ENCODE measurements at places on chromosomes 3 and 15. TPM values are rescaled to one million over a fixed set of nuclear protein-coding genes. Genes with fewer than 3 reads are reported as not detected.
A peak's percentile ranks its signal among the peaks of the same experiment; 100 is the strongest.

The ADIPOQ gene
- polyA plus RNA-seq, result 1.5 TPM

The MEGF11 gene
- 18.7 TPM for polyA plus RNA-seq

The TM6SF1 gene
- 9.7 TPM for polyA plus RNA-seq

The HIGD2B gene
- 10.2 TPM for polyA plus RNA-seq

The CLK3 gene
- polyA plus RNA-seq, result 137 TPM

The ACAN gene
- 2.4 TPM for polyA plus RNA-seq

The C15orf40 gene
- 55.2 TPM for polyA plus RNA-seq

The NEO1 gene
- polyA plus RNA-seq, result 50.2 TPM

The LTK gene
- polyA plus RNA-seq, result 2.9 TPM

The IL12A gene
- 0.57 TPM for polyA plus RNA-seq

The DAZL gene
- polyA plus RNA-seq, result 124 TPM

The DLEC1 gene
- 36.9 TPM for polyA plus RNA-seq

The TNFSF10 gene
- 10.0 TPM for polyA plus RNA-seq

The SH2D7 gene
- polyA plus RNA-seq, result 5.0 TPM

The ZNF501 gene
- 9.2 TPM for polyA plus RNA-seq

DNA sequence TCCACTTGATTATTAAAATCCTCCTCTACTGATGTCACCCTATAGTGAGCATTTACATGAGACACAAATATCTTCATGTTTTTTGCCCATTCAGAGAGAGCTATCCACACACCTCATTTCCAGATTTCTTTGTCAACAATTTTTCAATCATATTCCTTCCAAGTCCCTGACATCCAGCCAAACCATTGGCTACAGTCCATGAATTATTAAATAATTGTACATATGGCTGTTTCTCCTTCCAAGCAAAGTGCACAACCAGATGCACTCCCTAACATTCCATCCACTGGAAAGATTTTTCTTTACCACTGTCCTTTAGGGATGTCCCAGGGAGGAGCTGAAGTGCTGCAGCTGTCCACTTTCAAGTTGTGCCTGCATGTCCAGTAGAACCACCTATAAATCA is 328.0 kb upstream of the MDFIC2 start:
- no peaks in the 10 kb centered on the region for H3K27me3 ChIP-seq
- no peaks in the 10 kb centered on the region for H3K36me3 ChIP-seq
- H3K4me1 ChIP-seq, result no peaks in the 10 kb centered on the region
- H3K4me3 ChIP-seq, result no peak overlapping the region
- no peak overlapping the region for H3K27ac ChIP-seq

DNA sequence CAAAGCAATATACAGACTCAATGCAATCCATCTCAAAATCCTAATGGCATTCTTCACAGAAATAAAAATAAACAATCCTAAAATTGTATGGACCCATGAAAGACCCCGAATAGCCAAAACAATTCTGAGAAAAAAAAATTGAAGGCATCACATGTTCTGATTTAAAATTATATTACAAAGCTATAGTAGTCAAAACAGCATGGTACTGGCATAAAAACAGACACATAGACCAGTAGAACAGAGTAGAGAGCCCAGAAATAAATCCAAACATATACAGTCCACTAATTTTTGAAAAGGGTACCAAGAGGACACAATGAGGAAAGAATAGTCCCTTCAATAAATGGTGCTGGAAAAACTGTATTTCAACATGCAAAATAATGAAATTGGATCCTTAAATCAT is 70.4 kb upstream of the THRB start:
- no peaks in the 10 kb centered on the region for H3K4me1 ChIP-seq
- H3K27ac ChIP-seq, result no peak overlapping the region
- H3K27me3 ChIP-seq, result no peaks in the 10 kb centered on the region
- H3K4me3 ChIP-seq, result no peak overlapping the region

DNA sequence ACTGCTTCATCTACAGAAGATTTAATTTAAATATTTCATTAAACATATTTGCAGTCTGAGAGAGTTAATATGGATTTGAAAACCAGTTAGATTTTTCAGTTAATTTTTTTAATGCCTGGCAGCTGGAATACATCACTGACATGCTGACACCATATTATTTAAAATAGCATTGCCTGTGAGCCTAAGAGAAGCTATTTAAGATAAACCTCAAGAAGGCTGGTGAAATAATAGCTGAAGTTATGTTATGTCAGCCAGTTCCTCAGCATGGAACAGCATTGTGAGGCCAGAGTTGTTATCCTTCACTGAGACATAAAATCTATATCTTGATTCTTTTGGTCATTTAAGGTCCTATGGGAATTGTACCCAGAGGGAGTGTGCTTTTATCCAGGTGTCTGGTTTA is 705.2 kb downstream of the NAALADL2 start:
- no peaks in the 10 kb centered on the region for H3K36me3 ChIP-seq
- no peaks in the 10 kb centered on the region for H3K27me3 ChIP-seq
- DNase-seq, result no peak
- no peaks in the 10 kb centered on the region for H3K4me1 ChIP-seq

- no peak overlapping the region for H3K4me3 ChIP-seq
- H3K27me3 ChIP-seq, result no peaks in the 10 kb centered on the region
- H3K36me3 ChIP-seq, result no peaks in the 10 kb centered on the region
- DNase-seq, result no peak
These were observed 70.9 kb upstream of the ARNT2 start for GRCh38 chr15:80333261-80333660.

- no peak overlapping the region for H3K4me3 ChIP-seq
- H3K27me3 ChIP-seq, result no peaks in the 10 kb centered on the region
- H3K36me3 ChIP-seq, result no peaks in the 10 kb centered on the region
- no peak overlapping the region for H3K27ac ChIP-seq
- H3K4me1 ChIP-seq, result no peaks in the 10 kb centered on the region
These were observed 47.9 kb downstream of the TM2D3 start for GRCh38 chr15:101604124-101604874.

GRCh38 chr15:70259028-70259424 is 161.3 kb upstream of the TLE3 start:
- H3K4me1 ChIP-seq, result peaks cover 14% of the 10 kb centered on the region
- no peaks in the 10 kb centered on the region for H3K27me3 ChIP-seq
- H3K4me3 ChIP-seq, result no peak overlapping the region
- no peaks in the 10 kb centered on the region for H3K36me3 ChIP-seq
- peak; percentile 82 for DNase-seq
- H3K27ac ChIP-seq, result no peak overlapping the region

- no peak overlapping the region for H3K4me3 ChIP-seq
- DNase-seq, result no peak
- H3K27ac ChIP-seq, result no peak overlapping the region
- no peaks in the 10 kb centered on the region for H3K27me3 ChIP-seq
These were observed 67.7 kb downstream of the IFT80 start for GRCh38 chr3:160331127-160331937.

- H3K36me3 ChIP-seq, result no peaks in the 10 kb centered on the region
- no peaks in the 10 kb centered on the region for H3K27me3 ChIP-seq
- no peaks in the 10 kb centered on the region for H3K4me1 ChIP-seq
- no peak overlapping the region for H3K4me3 ChIP-seq
- no peak for DNase-seq
These were observed 34.3 kb upstream of the VIPR1 start for GRCh38 chr3:42468111-42468510.

GRCh38 chr3:125957674-125958510 is 11.1 kb upstream of the ROPN1B start:
- no peak overlapping the region for H3K27ac ChIP-seq
- peak; percentile 45 for DNase-seq
- H3K4me3 ChIP-seq, result peak overlapping the region; percentile 52

DNA sequence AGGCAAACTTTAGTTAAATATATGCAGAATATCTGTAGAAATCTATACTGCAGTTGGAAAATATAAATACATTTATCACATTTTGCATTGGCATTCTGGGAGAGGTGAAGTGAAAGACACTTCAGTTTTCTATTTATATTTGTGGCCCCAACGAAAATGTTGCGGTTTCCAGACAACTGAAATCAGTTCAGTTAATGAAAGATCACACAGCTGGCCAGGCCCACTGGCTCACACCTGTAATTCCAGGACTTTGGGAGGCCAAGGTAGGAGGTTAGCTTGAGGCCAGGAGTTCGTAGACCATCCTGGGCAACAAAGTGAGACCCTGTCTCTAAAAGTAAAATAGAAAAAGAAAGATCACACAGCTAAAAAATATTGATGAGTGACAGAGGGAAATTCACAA is 11.9 kb upstream of the CLASP2 start:
- H3K36me3 ChIP-seq, result no peaks in the 10 kb centered on the region
- DNase-seq, result no peak
- H3K27ac ChIP-seq, result no peak overlapping the region
- H3K4me3 ChIP-seq, result no peak overlapping the region

GRCh38 chr3:25910997-25911396 is 121.1 kb downstream of the OXSM start:
- no peaks in the 10 kb centered on the region for H3K4me1 ChIP-seq
- no peak overlapping the region for H3K4me3 ChIP-seq
- H3K27me3 ChIP-seq, result no peaks in the 10 kb centered on the region
- no peaks in the 10 kb centered on the region for H3K36me3 ChIP-seq
- peak; percentile 73 for DNase-seq
- H3K27ac ChIP-seq, result no peak overlapping the region

GRCh38 chr3:13548696-13549622 is at the start of gene FBLN2:
FBLN2 (plus strand) TSS chr3:13549125; CDS start chr3:13570356, 21,231 bp downstream.
- H3K4me3 ChIP-seq, result peak within 1 kb of the TSS; percentile 59
- H3K4me1 ChIP-seq, result peaks cover 45% of the 10 kb centered on the region

GRCh38 chr3:14990780-14991148 is 43.4 kb downstream of the NR2C2 start:
- DNase-seq, result no peak
- no peak overlapping the region for H3K4me3 ChIP-seq
- no peaks in the 10 kb centered on the region for H3K36me3 ChIP-seq
- H3K27me3 ChIP-seq, result no peaks in the 10 kb centered on the region
- no peak overlapping the region for H3K27ac ChIP-seq

DNA sequence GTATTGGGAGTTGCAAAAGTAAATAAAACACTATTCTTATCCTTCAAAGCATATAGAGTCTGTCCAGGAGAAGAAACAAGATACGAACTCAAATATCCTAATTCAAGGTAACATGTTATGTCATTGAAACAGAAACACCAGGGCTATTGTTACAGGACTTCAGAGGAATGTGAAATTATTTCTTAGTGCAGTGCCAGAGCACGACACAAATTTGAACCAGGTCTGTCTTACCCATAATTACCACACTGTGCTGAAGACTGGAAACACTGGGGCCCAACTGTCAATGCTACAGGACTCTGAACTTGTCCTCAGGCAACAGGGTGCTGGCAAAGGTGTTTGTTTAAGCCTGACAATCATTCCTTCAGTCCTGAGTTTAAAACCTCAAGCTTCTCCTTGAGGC is 633.6 kb upstream of the UBE2E2 start:
- no peaks in the 10 kb centered on the region for H3K36me3 ChIP-seq
- H3K4me3 ChIP-seq, result no peak overlapping the region
- H3K27ac ChIP-seq, result no peak overlapping the region
- H3K27me3 ChIP-seq, result no peaks in the 10 kb centered on the region
- no peak for DNase-seq

- H3K36me3 ChIP-seq, result no peaks in the 10 kb centered on the region
- H3K4me3 ChIP-seq, result no peak overlapping the region
- DNase-seq, result no peak
- H3K27ac ChIP-seq, result no peak overlapping the region
These were observed 15.1 kb upstream of the SATB1 start for GRCh38 chr3:18440066-18440722.

GRCh38 chr3:174700736-174701135 is 158.4 kb upstream of the NAALADL2 start:
- H3K4me1 ChIP-seq, result no peaks in the 10 kb centered on the region
- no peak for DNase-seq
- no peak overlapping the region for H3K4me3 ChIP-seq
- H3K27me3 ChIP-seq, result no peaks in the 10 kb centered on the region

- no peak overlapping the region for H3K27ac ChIP-seq
- no peaks in the 10 kb centered on the region for H3K27me3 ChIP-seq
- H3K4me1 ChIP-seq, result peaks cover 26% of the 10 kb centered on the region
- no peaks in the 10 kb centered on the region for H3K36me3 ChIP-seq
- no peak overlapping the region for H3K4me3 ChIP-seq
These were observed 138.1 kb downstream of the CHDH start for GRCh38 chr3:53708001-53708621.

DNA sequence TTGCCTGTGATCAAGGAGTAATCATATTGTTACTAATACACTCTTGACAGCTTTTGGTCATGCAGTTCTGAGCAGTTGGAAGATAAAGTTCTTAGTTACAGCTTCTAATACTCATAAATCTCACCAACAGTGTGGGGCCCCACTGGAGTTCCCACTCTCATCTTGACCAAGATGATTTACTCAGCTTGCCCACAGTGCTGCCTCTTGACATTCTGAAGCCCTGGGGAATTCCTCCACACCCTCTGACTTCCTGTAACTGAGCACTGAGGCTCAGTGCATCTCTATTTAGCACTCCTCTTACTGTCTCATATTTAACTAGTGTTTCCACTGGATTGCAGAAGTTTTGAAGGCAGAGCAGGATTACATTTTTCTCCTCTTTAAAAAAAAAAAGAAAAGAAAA is 1.9 kb upstream of the ARL6IP5 start:
- H3K4me3 ChIP-seq, result no peak overlapping the region
- no peaks in the 10 kb centered on the region for H3K36me3 ChIP-seq
- H3K27ac ChIP-seq, result peak overlapping the region; percentile 46
- H3K4me1 ChIP-seq, result peaks cover 41% of the 10 kb centered on the region
- peak; percentile 39 for DNase-seq

GRCh38 chr15:64903326-64903950 is 8.3 kb upstream of the ANKDD1A start:
- H3K27me3 ChIP-seq, result no peaks in the 10 kb centered on the region
- no peaks in the 10 kb centered on the region for H3K36me3 ChIP-seq
- no peak overlapping the region for H3K27ac ChIP-seq
- DNase-seq, result no peak
- H3K4me3 ChIP-seq, result no peak overlapping the region

DNA sequence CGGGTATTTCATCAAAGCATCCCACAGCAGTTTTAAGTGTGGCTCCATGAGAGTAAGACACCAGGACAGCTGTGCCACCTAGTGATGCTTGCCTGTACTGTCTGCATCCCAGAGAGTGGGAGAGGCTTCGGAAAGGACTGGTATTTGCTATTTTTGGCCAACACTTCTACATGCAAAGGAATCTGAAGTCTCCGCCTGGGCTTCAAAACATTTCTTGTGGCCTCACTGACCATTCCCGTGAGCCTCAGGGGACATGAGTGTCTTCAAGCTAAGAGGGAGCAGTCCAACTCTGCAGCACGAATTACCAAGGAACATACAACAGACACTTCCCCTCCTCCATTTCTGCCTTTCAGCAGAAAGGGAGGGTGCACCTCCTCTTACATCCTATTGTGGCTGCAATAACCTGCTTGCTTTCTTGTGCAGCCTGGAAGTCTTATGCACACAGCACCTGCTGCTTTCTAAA is 177.5 kb downstream of the RORA start:
- peaks cover 11% of the 10 kb centered on the region for H3K4me1 ChIP-seq
- H3K27ac ChIP-seq, result no peak overlapping the region
- DNase-seq, result peak; percentile 73
- no peaks in the 10 kb centered on the region for H3K36me3 ChIP-seq
- no peaks in the 10 kb centered on the region for H3K27me3 ChIP-seq

DNA sequence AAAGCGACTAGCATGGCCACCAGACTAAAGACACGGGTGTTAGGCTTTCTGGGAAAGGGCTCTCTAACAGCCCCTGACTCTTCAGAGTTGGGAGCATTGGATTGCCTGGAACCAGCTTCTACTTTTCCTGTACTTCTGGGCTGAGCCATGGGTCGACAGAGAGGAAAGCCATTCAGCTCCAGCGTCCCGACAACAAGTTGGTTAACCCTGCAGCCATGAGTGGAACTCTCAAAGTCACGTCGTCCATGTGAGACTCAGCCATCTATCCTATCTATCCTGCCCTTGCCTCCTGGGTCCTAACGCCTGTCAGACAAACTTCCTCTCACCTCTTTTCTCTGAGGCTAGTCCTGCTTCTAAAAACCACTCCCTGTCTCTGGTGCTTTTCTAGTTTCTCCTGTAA is 32.6 kb upstream of the TBC1D5 start:
- no peaks in the 10 kb centered on the region for H3K4me1 ChIP-seq
- H3K27me3 ChIP-seq, result no peaks in the 10 kb centered on the region
- no peak overlapping the region for H3K4me3 ChIP-seq
- H3K36me3 ChIP-seq, result no peaks in the 10 kb centered on the region
- H3K27ac ChIP-seq, result no peak overlapping the region
